LNCaP clone FGC (cell line): ENCODE measurements at places on chromosomes 12 and 14.

DNA sequence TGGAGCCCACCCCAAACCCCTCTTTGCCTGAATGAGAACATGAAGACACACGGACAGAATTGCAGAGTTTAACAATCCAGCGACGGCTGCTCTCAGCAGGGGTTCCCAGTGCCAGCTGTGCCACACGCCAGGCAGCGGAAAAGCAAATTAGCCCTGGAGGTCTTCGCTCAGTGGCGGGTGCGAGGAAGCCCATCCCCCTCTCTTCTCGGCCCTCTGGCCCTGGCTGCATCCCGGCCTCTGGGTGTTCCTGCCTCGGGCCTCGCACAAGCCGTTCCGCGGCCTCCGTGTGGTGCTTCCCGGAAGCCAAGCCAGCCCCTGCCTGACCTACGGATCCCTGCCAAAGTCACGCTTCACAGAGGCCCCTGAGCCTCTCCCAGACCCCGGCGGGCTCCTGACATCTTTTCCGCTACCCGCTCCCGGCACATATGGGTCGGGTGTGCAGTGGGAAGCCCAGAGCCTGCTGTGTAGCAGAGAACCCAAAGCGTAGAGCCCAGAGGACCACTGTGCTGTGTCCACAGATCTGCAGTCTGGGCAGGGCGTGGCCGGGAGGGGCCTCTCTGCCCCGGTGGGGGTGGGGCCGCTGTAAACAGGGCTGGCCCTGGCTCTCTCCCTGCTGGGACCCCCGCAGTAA is 70.7 kb upstream of the GALNT9 start:
- DNase-seq = no peak

DNA sequence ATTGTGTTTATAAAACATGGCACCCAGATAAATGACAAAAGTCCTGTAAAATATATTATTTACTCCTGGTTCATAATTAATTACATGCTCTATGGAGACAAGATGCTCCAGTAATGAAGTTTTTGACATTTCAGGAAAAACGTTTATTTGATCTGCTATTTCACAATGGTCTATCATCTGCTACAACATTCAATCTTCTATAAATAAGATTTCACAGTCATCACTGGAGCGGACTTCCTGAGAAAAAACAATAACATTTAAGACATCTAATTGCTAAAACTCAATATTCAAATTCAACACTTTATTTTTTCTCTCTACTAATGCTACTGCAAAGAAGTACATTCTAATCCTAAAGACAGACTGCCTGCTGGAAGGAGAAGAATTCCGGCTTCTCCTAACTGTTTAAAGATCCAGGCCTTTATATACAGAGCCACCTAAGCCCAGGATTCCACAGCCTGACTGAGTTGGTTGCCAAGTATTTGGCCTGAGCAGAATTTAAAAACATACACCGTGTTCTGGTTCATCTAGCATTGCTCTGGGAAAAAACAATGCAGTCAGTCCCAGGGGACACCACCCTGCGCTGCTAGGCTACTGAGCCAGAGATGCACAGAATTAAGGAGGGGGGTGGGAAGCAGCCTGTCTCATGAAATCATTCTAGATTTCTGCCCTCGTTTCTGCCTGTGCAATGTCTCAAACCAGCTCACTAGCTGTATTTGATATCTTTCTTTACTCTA is 58.0 kb downstream of the TMTC1 start:
- peak; percentile 53 for DNase-seq

- DNase-seq = no peak
Measured at GRCh38 chr14:83940253-83940652, 1589.7 kb upstream of the FLRT2 start.

- no peak for DNase-seq
Measured at GRCh38 chr14:94394581-94395207, 6.3 kb upstream of the SERPINA1 start.

- DNase-seq = no peak
Measured at GRCh38 chr12:89346741-89347324, 5.5 kb downstream of the DUSP6 start.

- no peak for DNase-seq
Measured at GRCh38 chr12:78192979-78193378, 362.3 kb downstream of the NAV3 start.

DNA sequence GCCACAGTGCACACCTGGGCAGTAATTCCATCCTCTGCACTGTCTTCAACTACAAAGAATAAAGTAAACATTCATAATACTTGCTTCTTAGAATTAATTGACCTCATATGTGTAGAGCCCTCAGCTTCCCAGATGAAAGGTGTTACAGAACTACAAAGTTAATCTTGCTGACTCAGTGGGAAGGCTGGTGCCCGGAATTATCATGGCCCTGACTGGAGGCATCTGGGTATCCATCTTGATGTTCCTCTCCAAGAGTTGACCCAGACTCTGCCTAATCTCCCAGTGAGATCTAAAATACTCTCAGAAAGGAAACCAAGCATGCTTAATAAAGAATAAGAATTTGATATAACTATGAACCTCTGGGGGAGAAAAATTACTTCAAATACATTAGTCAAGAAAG is 147.0 kb upstream of the ARID2 start:
- no peak for DNase-seq

DNA sequence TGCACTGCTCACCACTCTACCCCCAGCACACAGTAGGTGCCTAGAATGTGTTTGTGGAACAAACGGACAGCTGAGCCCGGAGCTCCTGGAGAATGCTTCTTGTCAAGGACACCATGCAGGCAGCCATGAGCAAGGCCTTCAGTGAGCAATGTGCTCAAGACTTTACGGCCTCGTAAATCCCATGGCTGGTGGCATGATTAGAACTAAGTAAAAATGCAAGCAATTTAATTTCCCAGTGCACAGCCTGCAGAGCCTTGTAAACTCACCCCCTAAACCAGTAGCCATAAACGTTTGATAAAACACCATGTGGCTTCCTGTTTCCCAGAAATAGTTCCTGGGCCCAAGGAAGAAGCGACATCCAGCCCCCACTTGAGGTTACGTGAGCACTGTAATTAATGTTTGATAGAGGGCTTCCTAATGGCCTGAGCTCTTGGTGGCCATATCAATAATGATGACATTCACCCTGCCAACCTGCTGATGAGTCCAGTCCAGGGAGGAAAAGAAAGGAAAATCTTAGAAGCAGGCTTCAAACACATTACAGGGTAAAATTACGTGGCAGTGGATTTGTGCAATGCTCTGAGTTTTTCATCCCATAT is 36.4 kb upstream of the FICD start:
- DNase-seq = peak; percentile 56

- no peak for DNase-seq
Measured at GRCh38 chr12:24379861-24380521, 430.5 kb upstream of the SOX5 start.

GRCh38 chr12:71594214-71594948 is 69.3 kb downstream of the ZFC3H1 start:
- no peak for DNase-seq

DNA sequence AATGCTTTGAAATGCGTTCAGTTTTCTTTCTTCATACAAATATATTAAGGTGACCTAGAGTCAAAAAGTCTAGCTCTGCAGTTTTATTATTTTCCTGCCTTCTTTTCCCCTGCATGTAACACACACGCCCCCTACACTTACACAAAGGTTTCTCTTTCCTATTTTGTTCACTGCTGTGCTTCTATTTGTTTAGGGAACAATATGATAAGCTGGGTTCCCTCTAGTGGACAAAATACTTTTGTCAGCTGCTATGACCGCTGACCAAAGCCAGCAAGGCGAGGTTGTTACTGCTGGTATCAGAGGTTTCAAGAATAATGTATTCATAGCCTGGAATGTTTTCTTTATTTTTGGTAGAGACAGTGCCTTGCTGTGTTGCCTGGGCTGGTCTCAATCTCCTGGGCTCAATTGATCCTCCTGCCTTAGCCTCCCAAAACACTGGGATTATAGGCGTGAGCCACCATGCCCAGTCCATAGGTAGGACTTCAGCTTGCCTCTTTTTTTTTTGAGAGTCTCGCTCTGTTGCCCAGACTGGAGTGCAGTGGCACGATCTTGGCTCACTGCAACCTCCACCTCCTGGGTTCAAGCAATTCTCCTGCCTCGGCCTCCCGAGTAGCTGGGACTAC is 33.4 kb downstream of the FNTB start:
- DNase-seq = peak; percentile 60
